ENCODE measurements at places on chromosomes 12 and 14. TPM values are rescaled to one million over a fixed set of nuclear protein-coding genes. Genes with fewer than 3 reads are reported as not detected.

DEPDC4 gene
- total RNA-seq = 0.66 TPM

ART4 gene
- total RNA-seq = not detected

HSPB8 gene
- not detected for total RNA-seq

TBX5 gene
- 0.13 TPM for total RNA-seq

A2ML1 gene
- not detected for total RNA-seq

CLEC4D gene
- not detected for total RNA-seq

All from T-cell (primary cell).